Activated CD4-positive, alpha-beta T cell treated with anti-CD3 and anti-CD28 coated beads, Interleukin-2, amount 10 ng/mL, durations not matched to agents 24 days and 14 days (primary cell): ENCODE measurements at places on chromosomes 1 and 21. TPM values are rescaled to one million over a fixed set of nuclear protein-coding genes. Genes with fewer than 3 reads are reported as not detected.

Gene PRAMEF10
- not detected in 2 replicates for total RNA-seq

Gene THEM5
- total RNA-seq = not detected in 2 replicates

Gene ZSWIM5
- 0.12 and 0.14 TPM in 2 replicates for total RNA-seq

GRCh38 chr1:46489638-46490405 lies at the start of gene DMBX1:
TSS of gene DMBX1 (plus strand) at chr1:46489836. CDS start at chr1:46507011, 17,175 bp downstream.
- DNase-seq = peak; percentile 84

DNA sequence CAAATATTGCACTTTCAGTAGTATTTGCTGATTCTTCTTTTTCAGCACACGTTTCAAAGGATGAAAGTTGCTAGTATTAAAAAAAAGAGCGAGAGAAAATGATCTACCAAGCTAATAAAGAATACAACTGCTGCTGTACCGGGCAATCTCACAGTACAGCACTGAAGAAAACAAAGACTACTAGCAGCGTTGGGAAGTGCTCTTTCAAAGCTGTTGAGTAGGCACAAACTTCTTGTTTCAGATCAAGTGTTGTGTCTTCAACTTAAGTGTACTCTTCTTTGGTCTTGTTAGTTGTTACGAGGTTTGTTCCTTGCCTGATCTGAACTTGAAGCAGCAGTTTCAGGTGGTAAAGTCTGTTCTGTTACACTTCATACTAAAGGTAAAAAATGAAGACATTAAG lies 7.9 kb downstream of the CSDE1 start:
- no peak for DNase-seq

GRCh38 chr1:211986628-211987254 lies 48.6 kb downstream of the INTS7 start:
- no peak for DNase-seq
